ENCODE measurements at places on chromosomes 5 and 9. TPM values are rescaled to one million over a fixed set of nuclear protein-coding genes. Genes with fewer than 3 reads are reported as not detected.
A peak's percentile ranks its signal among the peaks of the same experiment; 100 is the strongest.

- H3K4me1 ChIP-seq: no peaks in the 10 kb centered on the region
- H3K36me3 ChIP-seq: no peaks in the 10 kb centered on the region
- no peaks in the 10 kb centered on the region for H3K27me3 ChIP-seq
Observed at GRCh38 chr5:17180330-17180843, 37.0 kb upstream of the BASP1 start.

DNA sequence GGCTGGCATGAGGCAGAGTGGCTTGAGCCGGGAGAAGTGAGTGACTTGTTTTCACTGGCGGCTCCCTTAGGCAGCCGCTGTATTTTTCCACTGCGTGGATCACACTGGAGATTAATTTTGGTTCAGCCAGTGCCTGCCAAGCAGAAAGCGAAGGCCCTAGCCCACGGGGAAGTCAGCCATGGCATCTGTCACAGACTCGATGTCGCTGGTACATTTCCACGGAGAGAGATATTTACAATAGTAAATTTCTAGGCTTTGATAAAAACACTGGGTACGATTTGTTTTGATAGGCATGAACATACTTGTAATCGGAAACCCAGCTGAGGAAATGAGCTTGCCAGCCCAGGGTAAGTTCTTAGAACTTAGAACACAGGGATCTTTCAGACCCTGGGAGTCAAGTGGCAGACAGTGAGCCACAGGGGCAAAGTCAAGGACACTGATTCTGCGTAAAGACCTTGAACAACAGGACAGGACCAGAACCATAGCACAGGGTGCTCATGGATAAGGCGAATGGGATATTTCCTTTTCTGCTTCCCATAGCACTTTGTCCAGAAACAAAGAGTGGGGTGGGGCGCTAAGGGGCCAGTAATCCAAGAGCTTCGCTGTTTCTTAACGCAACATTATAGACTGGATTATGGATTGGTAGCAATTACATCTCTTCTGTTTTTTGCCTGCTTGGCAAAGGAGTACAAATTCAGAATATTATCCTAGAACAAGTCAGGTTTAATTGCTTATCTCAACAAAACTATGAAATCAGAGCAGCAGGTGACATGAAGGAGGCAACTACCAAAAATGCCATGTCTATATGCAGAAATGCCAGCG is 4.5 kb downstream of the DUSP1 start:
- no peak for DNase-seq
- peaks cover 27% of the 10 kb centered on the region for H3K36me3 ChIP-seq
- peak overlapping the region; percentile 89 for H3K27ac ChIP-seq
- peaks cover 69% of the 10 kb centered on the region for H3K4me1 ChIP-seq
- H3K4me3 ChIP-seq: no peak overlapping the region
- no peaks in the 10 kb centered on the region for H3K27me3 ChIP-seq

DNA sequence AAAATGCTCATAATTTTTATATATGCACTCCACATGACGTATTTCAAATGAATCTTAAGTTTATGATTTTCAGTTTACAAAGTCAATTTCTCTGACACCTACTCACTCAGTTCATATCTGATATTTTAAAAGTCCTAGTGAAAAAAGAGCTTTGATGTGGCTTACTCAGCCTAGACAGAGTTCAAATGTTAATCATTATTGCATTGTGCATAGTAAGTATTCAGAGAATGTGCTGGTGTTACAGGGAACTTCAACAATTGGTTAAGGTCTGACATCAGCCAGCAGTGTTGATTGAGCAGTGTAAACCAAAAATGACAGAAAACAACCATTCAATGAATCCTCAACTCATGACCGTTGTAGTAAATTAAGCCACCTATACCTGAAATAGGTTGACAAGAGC is 147.2 kb upstream of the LHFPL2 start:
- no peaks in the 10 kb centered on the region for H3K36me3 ChIP-seq
- no peak overlapping the region for H3K27ac ChIP-seq
- H3K27me3 ChIP-seq: no peaks in the 10 kb centered on the region
- H3K4me3 ChIP-seq: no peak overlapping the region

DNA sequence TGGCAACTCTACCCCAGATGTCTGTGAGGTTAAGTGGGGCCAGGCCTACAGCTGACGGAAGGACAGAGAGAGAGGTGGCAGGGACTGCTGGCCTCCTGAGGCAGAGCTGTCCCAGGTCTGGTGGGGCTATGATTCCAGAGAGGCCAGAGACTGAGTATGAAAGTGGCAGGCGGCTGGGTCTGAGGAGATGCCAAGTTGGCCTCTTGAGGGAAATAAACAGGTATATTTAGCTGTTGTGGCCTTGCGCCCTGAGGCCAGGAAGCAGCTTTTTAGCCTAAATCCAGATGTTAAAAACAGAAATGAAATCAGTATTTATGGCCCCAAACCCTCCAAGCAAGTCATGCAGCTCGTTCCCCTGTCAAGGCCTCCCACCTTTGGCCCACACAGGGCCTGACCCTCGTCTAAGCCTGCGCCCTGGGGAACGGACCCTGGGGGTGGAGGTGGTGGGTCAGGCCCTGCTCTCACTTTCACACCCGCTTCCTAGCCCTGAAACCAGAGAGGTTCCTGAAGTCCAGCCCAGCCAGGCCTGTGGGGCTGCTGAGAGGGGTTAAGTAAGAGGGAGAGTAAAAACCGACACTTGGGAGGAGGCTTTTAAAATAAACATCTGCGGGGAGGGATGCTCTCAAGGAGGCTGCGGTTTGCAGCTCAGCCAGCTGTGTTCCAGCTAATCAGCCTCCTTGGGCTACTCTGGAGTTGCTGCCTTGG is 18.7 kb downstream of the PCDHGC5 start:
- no peak overlapping the region for H3K27ac ChIP-seq
- H3K4me3 ChIP-seq: no peak overlapping the region
- peaks cover 2% of the 10 kb centered on the region for H3K36me3 ChIP-seq
- H3K27me3 ChIP-seq: no peaks in the 10 kb centered on the region

The OCLN gene
- 6.8 TPM for total RNA-seq

DNA sequence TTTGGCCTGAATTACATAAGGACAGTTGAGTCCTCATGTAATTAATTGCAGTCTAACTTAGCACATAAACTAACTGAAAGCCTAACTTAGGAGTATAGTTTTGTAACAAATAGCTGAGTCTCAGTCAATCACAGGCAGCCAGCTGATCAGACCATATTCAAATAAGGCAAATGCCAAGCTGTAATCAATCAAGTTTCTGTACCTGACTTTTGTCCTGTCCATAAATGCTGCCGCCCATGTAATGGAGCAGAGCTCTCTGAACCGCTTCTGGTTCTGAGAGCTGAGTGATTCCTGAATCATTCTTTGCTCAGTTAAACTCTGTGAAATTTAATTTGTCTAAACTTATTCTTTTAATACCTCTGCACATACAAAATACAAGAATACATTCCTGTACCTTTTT is 104.8 kb downstream of the TSSK1B start:
- H3K27me3 ChIP-seq: no peaks in the 10 kb centered on the region
- H3K36me3 ChIP-seq: no peaks in the 10 kb centered on the region
- no peak for DNase-seq
- H3K4me3 ChIP-seq: no peak overlapping the region
- no peak overlapping the region for H3K27ac ChIP-seq

The KCNV2 gene
- not detected for total RNA-seq

DNA sequence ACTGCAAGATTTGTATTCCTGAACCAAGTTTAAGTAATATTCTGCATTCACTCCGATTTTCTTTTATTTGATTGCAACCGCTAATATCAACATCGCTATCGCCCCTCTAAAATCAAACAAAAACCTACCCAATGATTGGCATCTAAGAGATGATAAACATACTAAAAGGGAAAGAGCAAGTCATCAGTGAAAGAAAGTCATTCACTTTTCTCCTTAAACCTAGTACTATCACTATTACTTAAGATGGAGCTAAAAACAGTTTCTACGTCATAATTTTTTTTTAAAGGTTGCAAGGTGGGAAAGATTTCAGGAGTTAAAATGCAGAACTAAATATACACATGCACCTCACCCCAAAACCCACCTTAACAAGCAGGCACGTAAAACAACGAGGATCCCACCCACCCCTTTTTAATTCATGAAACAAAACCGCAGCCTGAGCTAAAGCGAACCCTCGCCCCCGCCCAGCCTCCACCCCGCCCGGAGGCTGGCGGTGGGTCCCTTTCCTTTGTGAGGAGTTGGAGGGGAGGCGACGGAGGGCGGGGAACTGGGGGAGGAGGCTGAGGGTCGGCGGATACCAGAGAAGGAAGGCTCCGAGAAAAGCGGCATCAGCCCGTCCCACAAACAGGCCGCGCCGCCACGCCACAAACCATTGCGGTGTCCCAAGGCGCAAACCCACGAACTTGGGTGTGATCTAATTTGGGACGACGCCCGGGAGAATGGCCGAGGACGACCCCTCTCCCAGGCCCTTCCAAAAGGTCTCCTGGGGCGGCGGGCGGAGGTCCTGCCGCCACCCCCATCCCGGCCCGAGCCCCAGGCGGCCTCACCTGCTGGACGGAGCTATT is 861 bp downstream of the UBQLN1 start:
- peak; percentile 40 for DNase-seq
- peak overlapping the region; percentile 98 for H3K27ac ChIP-seq
- no peaks in the 10 kb centered on the region for H3K27me3 ChIP-seq
- H3K36me3 ChIP-seq: no peaks in the 10 kb centered on the region

The GFI1B gene
- 0.58 TPM for total RNA-seq

- H3K36me3 ChIP-seq: no peaks in the 10 kb centered on the region
- no peak for DNase-seq
- peaks cover 15% of the 10 kb centered on the region for H3K4me1 ChIP-seq
- no peak overlapping the region for H3K27ac ChIP-seq
Observed at GRCh38 chr9:35487081-35487480, 2.8 kb upstream of the RUSC2 start.

DNA sequence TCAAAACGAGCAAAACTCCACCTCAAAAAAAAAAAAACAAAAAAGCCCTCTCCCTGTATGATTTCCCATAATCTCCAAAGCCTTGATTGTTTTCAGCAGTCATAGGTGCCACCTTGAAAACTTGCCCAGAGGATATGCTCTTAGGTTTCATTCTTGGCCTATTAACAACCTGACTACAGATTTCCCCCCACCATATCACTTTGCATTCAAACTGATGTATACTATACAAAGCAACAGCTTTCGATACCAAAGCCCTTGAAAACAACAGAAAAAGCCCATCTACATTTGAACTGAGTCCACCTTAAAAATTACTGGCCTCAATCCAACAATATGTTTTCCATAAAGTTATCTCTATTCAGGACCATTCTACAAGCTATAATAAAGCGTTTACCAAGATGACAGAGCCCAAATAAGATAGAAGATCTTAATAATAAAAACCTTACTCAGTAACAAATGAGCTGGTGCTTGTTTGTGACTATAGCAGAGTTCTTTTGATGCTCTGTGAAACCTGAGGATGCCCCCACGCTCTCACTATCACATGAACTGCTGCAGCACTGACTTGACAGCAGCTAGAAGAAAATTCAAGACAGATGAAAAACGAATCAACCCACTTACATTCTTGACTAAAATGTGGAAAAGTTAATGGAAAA is 44.4 kb downstream of the FNBP1 start:
- peak overlapping the region; percentile 31 for H3K27ac ChIP-seq
- DNase-seq: peak; percentile 51
- H3K4me3 ChIP-seq: no peak overlapping the region
- peaks cover 22% of the 10 kb centered on the region for H3K36me3 ChIP-seq
- H3K4me1 ChIP-seq: peaks cover 76% of the 10 kb centered on the region

DNA sequence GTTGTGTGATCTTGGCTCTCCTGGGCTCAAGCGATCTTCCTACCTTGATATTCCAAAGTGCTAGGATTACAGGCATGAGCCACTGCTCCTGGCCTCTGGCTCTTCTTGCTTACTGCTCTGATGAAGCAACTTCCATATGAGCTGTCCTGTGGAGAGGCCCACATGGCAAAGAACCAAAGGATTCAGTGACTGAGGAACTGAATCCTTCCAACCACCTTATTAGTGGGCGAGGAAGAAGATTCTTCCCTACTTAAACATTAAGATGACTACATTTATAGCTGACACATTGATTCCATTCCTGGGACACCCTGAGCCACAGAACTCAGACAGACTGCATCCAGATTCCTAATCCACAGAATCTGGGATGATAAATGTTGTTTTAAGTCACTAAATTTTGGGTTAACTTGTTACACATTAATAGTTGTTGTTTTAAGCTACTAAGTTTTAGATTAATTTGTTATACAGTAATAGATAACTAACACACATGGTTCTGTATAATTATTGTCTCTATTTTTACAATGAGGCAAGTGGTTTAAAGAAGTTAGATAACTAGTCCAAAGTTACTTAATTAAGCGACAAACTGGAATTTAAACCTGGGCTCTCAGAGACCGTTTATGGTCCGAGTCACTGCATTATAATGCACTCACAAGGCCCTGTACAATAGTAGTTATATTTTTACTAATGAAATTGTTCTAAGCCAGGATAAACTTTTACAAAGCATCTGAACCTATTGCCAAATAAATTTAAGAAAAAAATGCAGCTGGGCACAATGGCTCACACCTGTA is 16.7 kb upstream of the SLCO4C1 start:
- no peak overlapping the region for H3K27ac ChIP-seq
- H3K4me1 ChIP-seq: no peaks in the 10 kb centered on the region
- H3K36me3 ChIP-seq: no peaks in the 10 kb centered on the region
- no peaks in the 10 kb centered on the region for H3K27me3 ChIP-seq

The G3BP1 gene
- 83.9 TPM for total RNA-seq

GRCh38 chr5:93596676-93597490 is 13.9 kb downstream of the NR2F1 start:
- no peak for DNase-seq
- peaks cover 96% of the 10 kb centered on the region for H3K27me3 ChIP-seq
- peaks cover 29% of the 10 kb centered on the region for H3K4me1 ChIP-seq

The STKLD1 gene
- 1.0 TPM for total RNA-seq

GRCh38 chr5:12861886-12862654 is 957.8 kb upstream of the CTNND2 start:
- no peak overlapping the region for H3K4me3 ChIP-seq
- H3K36me3 ChIP-seq: no peaks in the 10 kb centered on the region
- H3K27ac ChIP-seq: no peak overlapping the region
- no peaks in the 10 kb centered on the region for H3K4me1 ChIP-seq

The PCDHGA4 gene
- 0.08 TPM for total RNA-seq

The SLC27A6 gene
- not detected for total RNA-seq

- H3K27ac ChIP-seq: peak overlapping the region; percentile 27
- H3K27me3 ChIP-seq: no peaks in the 10 kb centered on the region
- no peak for DNase-seq
Observed at GRCh38 chr5:132478366-132478871, 12.2 kb downstream of the IRF1 start.

The MRPS27 gene
- 25.0 TPM for total RNA-seq

DNA sequence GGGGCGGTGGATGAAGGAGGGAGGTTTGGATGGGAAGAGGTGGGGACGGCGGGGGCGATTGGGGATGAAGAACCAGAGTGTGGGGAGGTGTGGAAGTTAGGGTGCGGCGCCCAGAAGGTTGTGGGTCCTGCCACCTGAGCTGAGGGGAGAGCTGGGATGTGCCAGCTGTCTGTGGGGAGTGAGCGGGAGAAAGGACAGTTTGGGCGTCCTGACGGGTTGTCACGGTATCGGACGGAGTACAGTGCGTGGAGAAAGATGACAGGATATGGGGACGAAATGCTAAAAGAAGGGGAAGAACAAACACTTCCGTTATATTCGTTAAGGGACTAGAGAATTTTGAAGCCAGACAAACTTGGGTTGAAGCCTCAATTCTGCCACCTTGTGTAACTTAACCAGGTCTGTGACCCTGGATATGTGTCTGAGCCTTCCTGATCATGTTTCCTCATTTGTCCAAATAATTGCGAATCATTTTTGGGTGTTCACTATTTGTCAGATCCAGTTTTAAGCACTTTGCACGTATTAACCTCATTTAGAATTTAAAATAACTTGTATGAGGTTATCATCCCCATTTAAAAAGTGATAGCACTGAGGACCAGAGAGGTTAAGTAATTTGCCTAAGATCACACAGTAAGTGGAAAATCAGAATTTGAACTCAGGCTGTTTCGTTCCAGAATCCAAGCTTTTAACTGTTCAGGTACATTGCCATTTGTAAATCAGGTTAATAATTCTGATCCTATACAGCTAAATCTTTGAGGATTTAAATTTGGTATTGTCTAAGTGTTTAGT is 689 bp downstream of the CNTRL start:
- H3K4me1 ChIP-seq: peaks cover 30% of the 10 kb centered on the region
- H3K4me3 ChIP-seq: peak overlapping the region; percentile 92
- no peaks in the 10 kb centered on the region for H3K27me3 ChIP-seq
- peaks cover 7% of the 10 kb centered on the region for H3K36me3 ChIP-seq
